ENCODE measurements at places on chromosomes 3 and 15.

DNA sequence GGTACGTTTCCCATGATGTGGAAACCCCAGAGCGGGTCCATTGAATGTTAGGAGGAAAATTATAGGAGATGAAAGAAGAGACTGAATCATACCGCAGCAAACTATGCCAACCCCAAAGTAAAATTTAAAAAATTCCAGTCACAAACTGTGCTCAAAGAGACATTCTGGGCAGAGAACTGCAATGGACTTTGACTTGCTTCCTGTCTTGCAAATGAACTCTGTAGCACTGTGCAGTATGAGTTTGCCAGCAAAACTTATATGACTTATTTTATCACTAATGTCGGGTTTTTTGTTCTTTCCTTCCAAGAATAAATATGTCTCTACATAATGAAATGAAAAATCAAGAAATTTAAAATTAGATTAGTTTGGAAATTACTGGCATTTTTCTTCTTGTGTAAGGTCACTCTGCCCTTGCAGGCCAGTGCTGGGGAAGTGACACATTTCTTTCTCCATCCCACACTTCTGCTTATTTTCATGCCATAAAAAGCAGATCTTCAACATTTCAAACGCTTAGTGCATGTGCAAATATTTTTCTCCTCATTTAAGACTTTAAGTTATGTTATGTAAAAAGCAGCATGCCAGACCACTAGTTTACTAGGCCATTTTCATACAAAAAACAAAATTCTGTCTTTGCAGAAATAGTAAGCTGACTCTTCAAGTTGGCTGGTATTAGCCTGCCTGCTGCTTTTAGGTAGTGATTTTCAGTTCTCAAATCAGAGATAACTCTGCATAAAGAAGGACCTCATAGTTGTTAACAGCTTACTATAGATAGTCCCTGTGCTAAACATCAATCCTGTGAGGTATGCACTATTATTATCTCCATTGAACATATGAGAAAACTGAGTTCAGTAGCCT is 32.2 kb upstream of the SSR3 start:
- DNase-seq = no peak

DNA sequence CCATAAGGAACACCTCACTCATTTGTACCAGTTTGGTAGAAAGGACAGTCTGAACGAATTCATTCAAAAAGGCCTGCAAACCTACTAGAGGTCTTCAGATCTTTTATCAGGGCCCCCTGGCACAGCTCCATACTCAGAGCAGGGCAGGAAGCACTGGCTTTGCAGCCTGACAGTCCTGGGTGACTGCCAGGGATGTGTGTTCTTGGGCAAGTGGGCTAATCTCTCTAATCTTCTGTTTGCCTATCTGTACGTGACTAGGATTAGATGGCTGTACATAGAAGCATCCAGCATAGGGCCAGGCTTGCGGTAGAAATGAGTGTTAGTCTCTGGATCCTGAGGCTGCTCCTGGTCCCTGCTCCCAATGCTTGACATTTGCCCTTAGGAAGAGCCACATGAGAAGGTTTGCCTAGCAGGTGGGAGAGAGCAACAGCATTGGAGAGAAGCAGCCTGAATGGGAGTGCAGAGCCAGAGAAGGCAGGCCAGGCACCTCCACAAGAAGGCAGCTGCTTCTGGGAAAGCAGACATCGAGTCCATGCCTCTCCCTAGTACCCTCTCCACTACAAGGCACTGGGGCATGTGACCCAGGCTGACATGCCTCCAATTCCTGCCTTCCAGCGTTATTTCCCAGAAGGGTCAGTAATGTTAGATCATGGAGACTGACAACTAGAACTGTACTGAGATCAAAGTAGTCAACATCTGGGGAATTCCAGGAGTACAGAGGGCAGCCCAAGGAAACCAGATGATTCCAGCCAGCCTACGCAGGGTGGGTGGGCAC is 1.0 kb upstream of the CXCR6 start:
- no peak for DNase-seq

GRCh38 chr15:49238342-49238741 is 68.3 kb downstream of the GALK2 start:
- no peak for DNase-seq

DNA sequence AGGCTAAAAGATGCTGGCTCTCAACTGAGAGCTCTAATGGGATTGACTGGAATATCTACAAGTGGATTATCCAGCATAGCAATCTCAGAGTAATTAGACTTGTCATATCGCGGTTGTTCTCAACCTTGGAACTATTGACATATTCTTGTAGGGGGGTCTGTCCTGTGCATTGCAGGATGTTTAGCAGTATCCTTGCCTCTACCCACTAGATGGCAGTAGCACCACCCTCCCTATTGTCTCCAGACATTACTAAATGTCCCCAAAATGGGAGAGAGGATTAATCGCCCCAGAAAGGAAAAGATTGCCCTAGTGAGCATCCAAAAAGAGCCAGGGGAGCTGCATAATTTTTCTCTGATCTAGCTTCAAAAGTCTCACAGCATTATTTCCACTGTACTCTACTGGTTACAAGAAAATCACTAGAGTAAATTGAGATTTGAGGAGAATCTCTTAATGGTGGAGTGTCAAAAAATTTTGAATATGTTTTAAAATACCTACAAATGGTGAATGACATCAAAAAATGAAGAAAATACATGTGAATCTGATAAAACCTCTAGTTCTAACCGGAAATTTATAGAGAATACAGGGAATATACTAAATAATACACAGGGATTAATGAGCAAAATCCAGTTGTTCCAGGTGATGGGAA is 388.2 kb upstream of the AGTR1 start:
- DNase-seq = no peak

DNA sequence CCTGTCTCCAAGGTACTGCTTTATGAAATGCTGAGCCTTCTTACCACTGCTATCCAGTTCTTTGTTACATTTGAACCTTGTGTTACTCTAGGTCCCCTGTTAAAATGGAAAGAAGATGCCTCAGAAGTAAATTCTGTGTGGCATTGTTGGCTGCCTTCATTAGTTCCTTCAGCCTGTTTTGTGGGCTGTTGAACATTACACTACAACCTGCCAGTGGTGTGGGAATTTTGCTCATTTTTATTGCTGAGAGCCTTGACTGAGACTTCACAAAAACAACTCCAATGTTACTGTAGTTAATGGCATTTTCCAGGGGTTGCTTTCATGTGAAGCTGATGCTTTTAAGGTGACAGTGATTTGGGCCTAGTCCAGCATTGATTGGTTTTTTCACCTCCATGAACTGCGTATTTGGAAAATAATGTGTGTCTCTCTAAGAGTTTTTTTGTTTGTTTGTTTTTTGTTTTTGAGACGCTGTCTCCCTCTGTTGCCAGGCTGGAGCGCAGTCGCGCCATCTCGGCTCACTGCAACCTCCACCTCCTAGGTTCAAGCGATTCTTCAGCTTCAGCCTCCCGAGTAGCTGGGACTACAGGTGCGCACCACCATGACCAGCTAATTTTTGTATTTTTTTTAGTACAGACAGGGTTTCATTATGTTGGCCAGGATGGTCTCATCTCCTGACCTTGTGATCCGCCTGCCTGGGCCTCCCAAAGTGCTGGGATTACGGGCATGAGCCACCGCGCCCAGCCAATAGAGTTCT is 4.3 kb downstream of the MAPK6 start:
- no peak for DNase-seq

GRCh38 chr3:9732740-9733115 is 1.2 kb downstream of the BRPF1 start:
- no peak for DNase-seq

DNA sequence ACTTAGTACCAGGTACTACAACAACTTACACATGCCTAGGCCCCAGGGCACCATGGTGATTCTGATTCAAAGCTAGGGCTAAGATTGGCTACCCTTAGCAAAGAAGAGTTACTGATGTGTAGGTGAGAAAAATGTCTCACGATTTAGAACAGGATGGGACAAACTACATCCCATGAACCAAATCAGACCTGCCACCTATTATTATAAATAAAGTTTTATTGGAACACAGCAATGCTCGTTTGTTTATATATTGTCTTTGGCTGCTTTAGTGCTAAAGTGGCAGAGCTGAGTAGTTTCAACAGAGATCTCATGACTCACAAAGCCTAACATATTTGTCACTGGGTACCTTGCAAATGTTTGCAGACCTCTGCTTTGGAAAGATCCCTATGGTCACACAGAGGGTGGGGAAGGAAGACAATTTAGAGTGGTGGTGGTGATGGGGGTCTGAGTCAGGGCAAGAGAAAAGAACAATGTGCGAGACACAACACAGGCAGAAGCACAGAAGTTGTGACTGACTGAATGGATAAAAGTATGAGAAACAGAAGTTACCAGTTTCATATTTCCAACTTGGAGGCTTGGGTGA is 770.6 kb upstream of the CFAP20DC start:
- DNase-seq = no peak

DNA sequence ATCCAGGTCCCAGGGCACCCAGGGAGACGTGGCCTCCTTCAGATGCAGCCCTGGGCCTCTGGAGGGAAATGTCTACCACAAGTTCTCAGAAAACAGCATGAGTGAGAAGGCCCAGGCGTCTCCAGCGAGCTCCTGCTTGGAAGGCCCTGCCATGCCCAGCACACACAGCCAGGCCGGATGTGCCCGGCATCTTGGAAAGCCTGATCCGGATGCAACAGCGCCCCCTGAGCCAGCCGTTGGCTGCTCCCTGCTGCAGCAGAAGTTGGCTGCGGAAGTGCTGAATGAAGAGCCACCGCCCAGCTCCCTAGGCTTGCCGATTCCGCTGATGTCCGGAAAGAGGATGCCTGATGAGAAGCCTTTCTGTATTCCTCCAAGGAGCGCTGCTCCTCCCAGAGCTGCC is 856 bp downstream of the NPAP1 start:
- DNase-seq = no peak

- no peak for DNase-seq
Measured at GRCh38 chr3:133994166-133994890, 35.4 kb downstream of the SLCO2A1 start.

DNA sequence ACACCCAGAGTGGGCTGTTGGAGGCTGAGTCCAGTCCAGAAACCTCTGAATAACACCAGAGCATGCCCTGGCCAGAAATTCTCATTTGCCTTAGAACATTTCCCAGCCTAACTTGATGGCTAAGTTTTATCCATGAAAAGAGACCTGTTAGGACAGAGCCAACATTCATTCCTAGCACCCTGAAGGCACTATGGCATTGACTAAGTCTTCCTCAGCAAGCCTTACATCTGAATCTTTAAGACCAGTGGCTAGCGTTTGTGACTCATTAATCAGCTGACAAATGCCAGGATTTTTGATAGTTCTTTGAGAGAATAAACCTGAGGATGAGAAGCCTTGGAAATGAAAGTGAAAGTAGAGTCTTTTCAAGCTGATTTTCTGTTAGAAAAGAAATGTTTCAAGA is 1087.1 kb upstream of the ALCAM start:
- DNase-seq = no peak

- DNase-seq = no peak
Measured at GRCh38 chr15:73711526-73711925, 27.3 kb downstream of the CD276 start.

GRCh38 chr15:72796515-72797337 is 13.2 kb upstream of the ADPGK start:
- peak; percentile 72 for DNase-seq

GRCh38 chr3:154122912-154123559 is 1.8 kb downstream of the ARHGEF26 start:
- DNase-seq = no peak

- no peak for DNase-seq
Measured at GRCh38 chr3:138049157-138049919, 39.4 kb downstream of the CLDN18 start.

DNA sequence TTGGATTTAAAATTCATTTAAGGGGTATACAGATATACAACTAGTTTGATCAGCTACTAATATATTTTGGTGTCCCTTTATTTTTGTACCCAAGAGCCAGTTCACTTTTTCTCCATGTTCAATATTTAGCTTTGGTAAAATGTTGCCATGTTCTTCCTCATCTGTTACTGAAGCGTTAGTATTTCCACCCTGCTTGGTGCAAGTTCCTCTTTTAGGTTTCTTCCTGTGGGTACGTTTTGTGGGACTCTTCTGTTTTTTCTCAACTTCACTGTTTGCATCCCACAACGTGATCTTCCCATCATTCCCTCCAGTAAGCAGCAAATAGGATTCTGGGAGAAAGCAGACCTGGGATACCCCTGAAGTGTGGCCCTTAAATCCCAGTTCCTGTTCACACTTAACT is 14.1 kb downstream of the WDR53 start:
- DNase-seq = peak; percentile 27

- no peak for DNase-seq
Measured at GRCh38 chr3:174287705-174288104, 571.4 kb upstream of the NAALADL2 start.

- no peak for DNase-seq
Measured at GRCh38 chr3:135757421-135757820, 208.1 kb upstream of the PPP2R3A start.

DNA sequence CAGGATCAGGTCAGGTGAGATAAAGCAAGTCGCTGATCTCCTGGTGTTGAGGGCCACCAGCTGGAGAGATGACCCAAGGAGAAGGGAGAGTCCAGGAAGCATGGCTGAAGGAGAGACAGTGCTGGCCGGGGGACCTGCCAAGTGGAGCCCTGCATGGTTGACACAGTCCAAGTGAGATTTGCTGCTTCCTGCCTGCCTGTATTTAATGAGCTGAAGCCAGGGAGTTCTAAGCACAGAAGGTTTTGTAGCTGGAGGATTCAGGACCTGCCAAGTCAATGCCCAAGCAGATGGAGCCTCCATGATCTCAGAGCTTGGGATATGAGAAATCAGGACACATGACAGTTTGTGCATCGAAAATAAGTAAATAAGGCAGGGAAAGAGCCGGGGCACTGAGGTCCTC is 125.6 kb downstream of the SRGAP3 start:
- DNase-seq = no peak

- no peak for DNase-seq
Measured at GRCh38 chr3:4595710-4596113, 102.6 kb downstream of the ITPR1 start.

DNA sequence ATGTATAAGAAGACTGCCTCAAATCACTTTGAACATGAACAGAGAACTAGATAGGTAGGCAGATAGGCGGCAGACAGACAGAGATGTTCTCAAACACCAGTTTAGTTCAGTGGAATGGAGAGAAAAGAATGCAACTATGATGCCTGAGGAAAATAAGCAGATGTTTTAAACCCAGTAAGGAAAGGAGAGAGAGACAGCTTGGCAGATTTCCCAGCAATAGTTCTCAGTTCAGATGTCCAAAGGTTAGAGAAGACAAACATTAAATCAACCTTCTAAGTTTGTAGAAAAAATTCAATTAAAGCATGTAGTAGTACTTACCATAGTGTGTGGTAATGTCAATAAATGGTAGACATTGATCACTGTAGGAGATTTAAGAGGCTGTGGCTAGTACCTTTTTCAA is 209.6 kb upstream of the PFN2 start:
- DNase-seq = no peak
